ENCODE measurements at places on chromosomes 12 and 14.

GRCh38 chr12:127962303-127962702 is 304.7 kb upstream of the TMEM132C start:
- no peak for DNase-seq

- DNase-seq = no peak
Measured at GRCh38 chr12:52182384-52182783, 9.4 kb downstream of the KRT80 start.

GRCh38 chr12:93016752-93017350 is 87.8 kb upstream of the EEA1 start:
- DNase-seq = no peak

DNA sequence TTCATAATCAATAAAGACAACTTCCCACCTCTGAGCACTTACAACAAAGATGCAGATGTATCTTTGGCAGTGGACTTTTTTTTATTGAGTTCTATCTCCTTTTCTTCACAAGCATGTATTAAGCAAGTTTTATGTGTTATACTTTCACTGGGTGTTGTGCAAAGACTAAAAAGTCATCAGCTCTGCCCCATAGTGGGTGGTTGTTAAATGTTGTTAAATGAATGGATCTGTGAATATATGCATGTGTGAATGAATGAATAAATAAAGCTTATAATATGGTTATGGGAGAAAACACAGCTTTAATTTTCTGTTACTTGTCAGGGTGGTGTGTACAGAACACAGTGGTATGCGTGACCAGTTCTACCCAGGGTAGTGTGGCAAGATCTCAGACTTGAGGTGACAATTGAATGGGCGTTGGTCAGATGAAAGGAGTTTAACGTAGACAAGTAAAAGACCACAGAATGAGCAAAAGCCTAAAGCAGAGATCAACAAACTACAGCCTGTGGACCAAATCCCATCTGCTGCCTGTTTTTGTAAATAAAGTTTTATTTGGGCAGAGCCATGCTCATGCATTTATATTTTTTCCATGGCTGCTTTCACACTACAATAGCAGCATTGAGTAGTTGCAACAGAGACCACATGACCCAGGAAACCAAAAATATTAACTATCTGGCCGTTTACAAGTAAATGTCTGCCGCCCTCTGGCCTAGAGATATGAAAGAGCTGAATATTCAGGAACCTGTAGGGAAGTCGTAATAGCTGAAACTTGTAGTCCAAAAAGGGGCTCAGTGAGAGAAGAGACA is 207.4 kb upstream of the EEA1 start:
- DNase-seq = no peak

DNA sequence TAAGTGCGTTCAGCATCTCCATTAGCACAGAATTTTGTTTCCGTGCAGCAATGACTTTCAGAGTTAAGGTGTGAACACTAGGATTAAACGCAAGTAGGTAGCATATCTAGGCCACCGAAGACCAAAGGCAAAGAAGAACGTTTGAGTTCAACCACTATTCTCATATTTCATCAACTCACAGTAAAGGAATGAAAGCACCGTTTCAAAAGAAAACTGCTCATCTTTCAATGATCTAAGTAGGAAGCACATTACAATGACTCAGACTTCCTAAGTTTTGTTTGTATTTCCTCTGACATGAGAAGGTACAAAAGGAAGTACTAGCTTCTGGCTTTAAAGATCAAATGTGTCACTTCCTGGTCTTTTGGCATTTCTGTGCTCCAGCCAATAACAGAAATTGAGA is 57.6 kb downstream of the ACADS start:
- DNase-seq = no peak
